Chondrocyte (in vitro differentiated cells): ENCODE measurements at places on chromosomes 12 and 14. TPM values are rescaled to one million over a fixed set of nuclear protein-coding genes. Genes with fewer than 3 reads are reported as not detected.
A peak's percentile ranks its signal among the peaks of the same experiment; 100 is the strongest.

- H3K4me1 ChIP-seq = peaks cover 41% of the 10 kb centered on the region
- no peak for DNase-seq
- no peaks in the 10 kb centered on the region for H3K36me3 ChIP-seq
- H3K27ac ChIP-seq = peak overlapping the region; percentile 84
Observed at GRCh38 chr12:131862994-131863710, 31.3 kb upstream of the ULK1 start.

- H3K27me3 ChIP-seq = peaks cover 13% of the 10 kb centered on the region
- H3K4me3 ChIP-seq = no peak overlapping the region
- no peak for DNase-seq
- H3K27ac ChIP-seq = no peak overlapping the region
- H3K36me3 ChIP-seq = no peaks in the 10 kb centered on the region
- H3K4me1 ChIP-seq = no peaks in the 10 kb centered on the region
Observed at GRCh38 chr12:5923751-5924150, 21.3 kb downstream of the ANO2 start.

GRCh38 chr12:54390668-54391551 lies 6.4 kb upstream of the ZNF385A start:
- DNase-seq = no peak
- no peaks in the 10 kb centered on the region for H3K27me3 ChIP-seq
- peak overlapping the region; percentile 58 for H3K4me3 ChIP-seq
- peaks cover 6% of the 10 kb centered on the region for H3K36me3 ChIP-seq

GRCh38 chr14:90388437-90388836 lies 8.4 kb upstream of the CALM1 start:
- H3K27ac ChIP-seq = peak overlapping the region; percentile 79
- DNase-seq = no peak
- peaks cover 15% of the 10 kb centered on the region for H3K4me1 ChIP-seq
- no peaks in the 10 kb centered on the region for H3K27me3 ChIP-seq

DNA sequence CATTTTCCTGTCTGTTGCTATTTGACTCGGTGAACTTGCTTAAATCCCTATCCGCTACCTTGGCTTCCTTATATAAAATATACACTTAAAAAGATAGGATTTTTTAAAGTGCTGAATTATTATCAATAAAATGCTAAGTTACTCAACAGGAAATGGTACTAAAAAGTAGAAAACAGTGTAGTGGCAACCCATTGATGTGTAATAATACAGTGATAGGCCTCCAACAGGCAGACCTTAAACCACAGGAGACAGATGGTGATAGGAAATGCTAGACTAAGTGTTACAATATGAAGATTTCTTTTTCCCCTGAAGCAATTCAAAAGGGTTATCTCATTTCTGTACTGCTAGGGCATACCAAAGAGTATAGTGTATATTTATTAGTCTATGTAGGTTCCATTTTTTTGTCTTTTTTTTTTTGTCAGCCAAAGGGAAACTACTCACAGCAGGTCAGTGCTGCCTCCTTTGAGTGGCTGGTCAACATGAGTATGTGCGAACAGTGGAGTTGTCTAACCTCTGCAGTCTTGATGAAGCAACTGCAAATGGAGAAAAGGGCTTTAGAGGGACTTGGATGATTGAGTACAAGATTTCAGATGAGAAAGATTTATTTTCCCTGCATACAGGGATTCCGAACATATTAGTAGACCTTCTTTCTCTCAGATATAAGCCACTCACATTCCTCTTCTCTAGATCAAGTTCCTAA lies 183.8 kb downstream of the ACSS3 start:
- no peaks in the 10 kb centered on the region for H3K4me1 ChIP-seq
- no peak overlapping the region for H3K27ac ChIP-seq
- H3K36me3 ChIP-seq = no peaks in the 10 kb centered on the region
- H3K27me3 ChIP-seq = no peaks in the 10 kb centered on the region

- no peak overlapping the region for H3K4me3 ChIP-seq
- no peak for DNase-seq
- H3K36me3 ChIP-seq = no peaks in the 10 kb centered on the region
- no peaks in the 10 kb centered on the region for H3K4me1 ChIP-seq
- H3K27ac ChIP-seq = no peak overlapping the region
- no peaks in the 10 kb centered on the region for H3K27me3 ChIP-seq
Observed at GRCh38 chr12:18810537-18811253, 72.8 kb downstream of the CAPZA3 start.

- H3K27me3 ChIP-seq = no peaks in the 10 kb centered on the region
- H3K4me1 ChIP-seq = no peaks in the 10 kb centered on the region
- no peak overlapping the region for H3K4me3 ChIP-seq
- no peak overlapping the region for H3K27ac ChIP-seq
- no peaks in the 10 kb centered on the region for H3K36me3 ChIP-seq
- no peak for DNase-seq
Observed at GRCh38 chr12:88876857-88877256, 296.6 kb upstream of the KITLG start.

GRCh38 chr12:107435520-107435919 lies 250.1 kb upstream of the PWP1 start:
- DNase-seq = no peak
- no peaks in the 10 kb centered on the region for H3K36me3 ChIP-seq
- peaks cover 8% of the 10 kb centered on the region for H3K4me1 ChIP-seq
- no peak overlapping the region for H3K27ac ChIP-seq
- H3K27me3 ChIP-seq = peaks cover 8% of the 10 kb centered on the region
- no peak overlapping the region for H3K4me3 ChIP-seq

DNA sequence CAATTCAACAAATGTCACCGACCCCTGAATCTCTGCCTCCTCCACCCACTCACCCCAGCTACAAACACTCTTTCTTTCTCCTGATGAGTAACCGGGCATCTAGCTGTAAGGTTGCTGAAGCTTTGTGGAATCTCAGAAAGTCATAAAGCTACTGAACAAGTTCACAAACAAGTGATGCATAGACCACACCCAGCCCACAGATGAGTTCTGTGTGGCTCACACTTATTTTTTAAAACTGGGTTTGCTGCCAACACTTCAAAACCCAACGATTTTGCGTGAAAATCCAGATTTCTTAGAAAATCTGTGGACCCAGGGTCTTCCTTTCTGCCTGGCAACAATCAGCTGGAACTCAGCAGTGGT lies 96.1 kb downstream of the APAF1 start:
- H3K27ac ChIP-seq = no peak overlapping the region
- H3K4me1 ChIP-seq = peaks cover 8% of the 10 kb centered on the region
- DNase-seq = no peak
- no peak overlapping the region for H3K4me3 ChIP-seq
- H3K36me3 ChIP-seq = peaks cover 3% of the 10 kb centered on the region
- H3K27me3 ChIP-seq = no peaks in the 10 kb centered on the region

DNA sequence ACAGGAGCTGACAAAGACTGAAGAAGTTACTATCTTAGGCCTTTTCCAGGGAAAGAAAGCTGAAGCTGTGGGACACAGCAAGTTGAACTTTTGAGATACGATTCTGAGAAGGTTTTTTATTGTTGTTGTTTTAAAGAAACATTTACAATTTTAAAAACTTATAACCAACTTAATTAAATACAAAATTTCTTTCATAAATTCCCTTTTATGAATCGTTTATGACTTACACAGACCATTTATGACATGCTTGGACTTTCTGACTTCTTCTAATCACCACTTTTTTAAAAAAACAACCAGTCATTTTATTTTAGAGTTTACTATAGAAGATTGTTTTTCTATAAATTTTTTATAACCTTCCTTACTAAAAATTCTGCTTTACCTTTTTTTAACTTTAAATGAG lies 68.7 kb downstream of the DHRS2 start:
- H3K27me3 ChIP-seq = peaks cover 3% of the 10 kb centered on the region
- no peak for DNase-seq
- no peak overlapping the region for H3K4me3 ChIP-seq
- no peak overlapping the region for H3K27ac ChIP-seq
- H3K4me1 ChIP-seq = no peaks in the 10 kb centered on the region

DNA sequence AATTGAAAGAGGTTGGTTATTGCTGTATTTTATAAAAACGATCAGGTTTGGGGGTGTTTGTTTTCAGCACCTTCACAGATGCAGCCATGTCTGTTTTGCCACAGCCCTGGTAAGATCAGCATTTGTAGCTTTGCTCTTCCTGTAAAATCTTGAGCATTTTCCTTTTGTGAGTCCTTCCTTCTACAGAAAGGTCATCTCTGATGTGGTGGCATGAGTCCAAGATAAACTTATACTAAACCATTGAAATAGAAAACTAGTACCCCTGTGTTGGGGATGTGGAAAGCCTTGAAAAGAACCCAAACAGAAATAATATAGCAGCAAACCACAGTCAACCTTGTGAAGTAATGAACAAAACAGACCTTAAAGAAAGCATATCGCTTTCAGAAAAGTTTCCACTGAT lies 85.5 kb downstream of the TGFB3 start:
- peak overlapping the region; percentile 42 for H3K27ac ChIP-seq
- no peak overlapping the region for H3K4me3 ChIP-seq
- H3K27me3 ChIP-seq = no peaks in the 10 kb centered on the region
- H3K36me3 ChIP-seq = peaks cover under 1% of the 10 kb centered on the region

GRCh38 chr14:68244262-68244980 lies 424.8 kb downstream of the RAD51B start:
- DNase-seq = no peak
- peaks cover 46% of the 10 kb centered on the region for H3K4me1 ChIP-seq
- H3K27me3 ChIP-seq = no peaks in the 10 kb centered on the region
- H3K27ac ChIP-seq = no peak overlapping the region
- no peak overlapping the region for H3K4me3 ChIP-seq
- no peaks in the 10 kb centered on the region for H3K36me3 ChIP-seq

DNA sequence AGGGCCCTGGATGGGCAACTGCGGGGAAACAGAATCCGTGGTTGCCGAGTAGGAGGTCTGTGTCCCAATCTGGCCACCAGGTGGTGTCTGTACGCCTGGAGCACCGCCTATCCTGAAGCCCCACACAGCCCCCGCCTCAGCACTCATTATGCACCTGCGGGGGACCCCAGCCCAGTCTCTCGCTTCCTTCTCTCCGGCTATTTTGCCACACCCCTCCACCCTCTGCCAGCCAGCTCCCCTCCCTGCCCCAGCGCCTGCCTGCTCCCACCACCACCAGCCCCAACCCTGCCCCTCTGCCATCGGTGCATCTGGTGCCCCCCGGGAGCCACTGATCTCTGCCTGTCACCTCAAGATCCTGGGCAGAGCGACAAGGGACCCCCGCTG lies 2.2 kb upstream of the NXPH4 start:
- peaks cover 74% of the 10 kb centered on the region for H3K4me1 ChIP-seq
- DNase-seq = no peak
- H3K36me3 ChIP-seq = peaks cover 4% of the 10 kb centered on the region
- H3K27ac ChIP-seq = peak overlapping the region; percentile 92

DNA sequence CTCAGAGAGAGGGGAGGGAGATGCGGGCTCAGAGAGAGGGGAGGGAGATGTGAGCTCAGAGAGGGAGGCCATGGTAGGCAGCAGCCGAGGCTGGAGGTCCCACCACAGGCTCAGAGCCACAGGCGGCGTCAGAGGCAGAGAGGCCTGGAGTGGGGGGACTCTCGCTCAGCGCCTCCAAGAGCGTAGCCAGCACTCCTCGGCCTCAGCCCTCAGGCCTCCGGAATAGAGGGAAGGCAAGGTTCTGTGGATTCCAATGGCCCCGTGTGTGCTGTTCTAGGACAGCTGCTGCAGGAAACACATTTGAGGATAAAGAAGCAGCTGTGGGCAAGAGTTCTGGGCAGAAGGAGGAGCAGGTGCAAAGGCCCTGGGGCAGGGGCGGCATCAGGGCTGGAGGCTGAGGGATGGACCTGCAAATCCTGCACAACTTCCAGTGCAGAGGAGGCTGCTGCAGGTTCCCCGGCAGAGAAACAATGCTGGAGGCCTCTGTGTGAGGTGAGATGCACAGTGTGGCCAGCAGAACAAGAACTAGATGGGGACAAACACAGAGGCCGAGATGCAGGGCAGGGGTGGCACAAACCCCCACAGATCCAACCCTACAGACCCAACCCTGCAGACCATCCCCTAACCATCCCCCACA lies 59.1 kb upstream of the GALNT9 start:
- DNase-seq = peak; percentile 51
- H3K4me1 ChIP-seq = peaks cover 5% of the 10 kb centered on the region
- H3K36me3 ChIP-seq = no peaks in the 10 kb centered on the region
- H3K4me3 ChIP-seq = no peak overlapping the region
- no peak overlapping the region for H3K27ac ChIP-seq
- peaks cover 46% of the 10 kb centered on the region for H3K27me3 ChIP-seq

GRCh38 chr12:68497702-68498101 lies 113.0 kb upstream of the RAP1B start:
- H3K4me3 ChIP-seq = no peak overlapping the region
- no peaks in the 10 kb centered on the region for H3K36me3 ChIP-seq
- H3K4me1 ChIP-seq = peaks cover 30% of the 10 kb centered on the region
- no peaks in the 10 kb centered on the region for H3K27me3 ChIP-seq
- H3K27ac ChIP-seq = peak overlapping the region; percentile 75

DNA sequence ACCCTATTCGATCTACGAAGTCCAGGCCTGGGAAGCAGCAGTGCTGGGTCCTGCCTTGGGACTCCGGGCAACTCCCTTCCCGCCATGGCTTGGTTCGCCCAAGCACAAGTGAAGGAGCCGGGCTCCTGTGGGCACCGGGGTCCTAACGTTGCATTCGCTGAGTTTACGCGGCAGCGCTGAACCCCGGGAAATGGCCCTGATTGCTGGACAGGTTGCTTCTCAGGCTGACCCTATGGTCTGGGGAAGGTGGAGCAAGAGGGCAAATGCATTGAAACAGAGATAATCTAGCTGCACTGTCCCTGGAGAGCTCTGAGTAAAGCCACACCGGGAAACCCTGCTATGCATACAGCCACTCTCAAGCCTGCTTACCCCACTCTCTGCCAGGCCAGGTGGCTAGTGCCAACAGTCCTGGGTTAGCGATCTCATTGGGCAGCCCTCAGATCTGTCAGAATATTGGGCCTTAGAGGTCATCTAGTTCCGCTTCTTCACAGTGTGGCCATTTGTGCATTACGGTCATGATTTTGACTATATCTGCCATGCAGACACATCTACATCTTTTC lies 11.3 kb downstream of the SYNE3 start:
- H3K27me3 ChIP-seq = no peaks in the 10 kb centered on the region
- H3K4me3 ChIP-seq = no peak overlapping the region
- no peak for DNase-seq
- peaks cover 47% of the 10 kb centered on the region for H3K4me1 ChIP-seq
- H3K27ac ChIP-seq = no peak overlapping the region

DNA sequence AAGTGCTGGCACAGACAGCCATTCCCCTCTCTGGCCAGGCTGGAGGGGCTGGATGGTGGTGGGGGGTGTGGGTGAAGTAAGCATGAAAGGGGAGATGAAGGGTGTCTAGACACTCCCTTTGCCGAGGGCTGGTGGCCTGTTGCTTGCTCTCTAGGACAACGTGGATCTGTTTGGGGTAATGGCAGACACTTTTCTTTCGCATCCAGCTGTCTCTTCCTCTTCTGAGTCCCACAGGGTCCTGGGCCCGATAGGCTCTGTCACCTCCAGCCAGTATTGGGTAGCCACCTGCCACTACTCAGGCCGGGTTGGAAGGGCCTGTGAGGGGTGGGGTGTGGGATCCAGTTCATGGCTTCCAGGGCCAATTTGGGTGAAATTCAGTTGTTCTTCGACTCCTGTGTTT lies 218.1 kb downstream of the CACNA1C start:
- H3K4me1 ChIP-seq = peaks cover 25% of the 10 kb centered on the region
- H3K4me3 ChIP-seq = no peak overlapping the region
- H3K36me3 ChIP-seq = no peaks in the 10 kb centered on the region
- H3K27me3 ChIP-seq = no peaks in the 10 kb centered on the region
- H3K27ac ChIP-seq = peak overlapping the region; percentile 12

GRCh38 chr12:112855375-112855774 lies 51.4 kb upstream of the OAS1 start:
- H3K36me3 ChIP-seq = no peaks in the 10 kb centered on the region
- no peak overlapping the region for H3K27ac ChIP-seq
- H3K27me3 ChIP-seq = peaks cover 21% of the 10 kb centered on the region
- no peak for DNase-seq
- no peak overlapping the region for H3K4me3 ChIP-seq

Gene BHLHE41
- total RNA-seq = 5.8 to 6.5 TPM (median 6.0 TPM) in 3 replicates

Gene CCDC60
- total RNA-seq = not detected in 3 replicates

Gene EXOC3L4
- total RNA-seq = not detected in 3 replicates

Gene AICDA
- not detected in 3 replicates for total RNA-seq

Gene RTN1
- 0.32 to 0.44 TPM (median 0.34 TPM) in 3 replicates for total RNA-seq

Gene RHOF
- total RNA-seq = 9.6 to 14.1 TPM (median 10.8 TPM) in 3 replicates

Gene NRXN3
- total RNA-seq = 6.7 to 7.9 TPM (median 7.0 TPM) in 3 replicates

Gene DHH
- 0.07 TPM in 1 of 3 replicates, not detected in the others for total RNA-seq

Gene ACSS3
- total RNA-seq = 1.9 to 5.6 TPM (median 2.2 TPM) in 3 replicates

Gene BDKRB1
- not detected in 3 replicates for total RNA-seq
